Cerebellum (tissue), 4 donors: ENCODE measurements at places on chromosomes 12 and 14. TPM values are rescaled to one million over a fixed set of nuclear protein-coding genes. Genes with fewer than 3 reads are reported as not detected.

DNA sequence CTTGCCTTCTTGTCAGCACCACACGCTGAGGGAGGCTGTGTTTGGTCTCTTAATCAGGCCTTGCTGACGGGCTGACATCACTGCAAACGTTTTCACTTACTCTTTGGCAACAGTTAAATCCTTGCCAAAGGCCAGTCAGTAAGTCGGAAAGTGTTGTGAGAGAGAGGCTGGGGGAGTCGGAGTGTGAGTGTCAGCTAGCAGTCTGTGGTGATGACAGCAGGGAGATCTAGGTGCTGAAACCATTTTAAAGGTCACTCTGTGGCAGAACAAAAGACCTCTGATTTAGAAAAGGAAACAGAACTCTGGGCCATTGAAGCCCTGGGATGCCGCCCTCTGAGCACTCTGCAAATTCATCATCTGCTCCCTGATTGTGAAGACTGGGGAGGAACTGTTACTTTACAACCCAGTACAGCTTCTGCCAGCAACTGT lies 143.5 kb downstream of the PAX9 start:
- no peak for DNase-seq

DNA sequence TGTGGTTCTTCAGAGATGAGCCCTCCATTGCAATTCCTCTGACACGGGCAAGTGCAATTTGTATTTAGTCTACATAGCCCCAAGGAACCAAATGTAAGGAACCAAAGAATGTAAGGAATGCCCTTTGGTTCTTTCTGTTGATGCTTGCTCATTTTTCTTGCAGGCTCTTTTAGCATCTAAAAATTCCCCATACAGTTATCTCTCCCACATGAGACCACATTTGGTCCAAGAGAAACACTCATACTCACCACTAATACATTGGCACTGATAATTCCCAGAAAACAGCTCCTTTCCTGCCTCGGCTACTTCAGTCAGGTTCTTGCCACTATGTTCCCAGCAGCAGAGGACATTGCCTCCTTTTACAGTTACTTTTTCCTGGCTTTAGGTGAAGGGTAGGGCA lies 332.6 kb downstream of the AEBP2 start:
- no peak for DNase-seq

DNA sequence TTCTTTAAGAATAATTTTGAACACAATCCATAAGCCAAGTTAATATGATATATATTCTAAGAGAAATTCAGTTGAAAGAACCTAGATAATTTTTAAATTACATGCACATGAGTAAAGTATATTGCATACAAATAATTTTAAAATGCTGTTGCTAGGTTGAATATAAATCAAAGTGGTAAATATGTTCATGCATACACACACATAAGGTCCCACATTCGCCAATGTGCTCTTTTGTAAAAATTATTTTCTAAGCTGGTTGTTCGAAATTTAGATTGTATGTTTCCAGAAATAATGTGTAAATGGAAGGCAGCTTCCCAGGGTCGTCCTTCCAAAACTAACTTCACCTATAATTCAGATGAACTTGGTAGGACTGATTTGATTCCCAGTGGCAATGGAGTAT lies 173.7 kb upstream of the CCDC196 start:
- no peak for DNase-seq

DNA sequence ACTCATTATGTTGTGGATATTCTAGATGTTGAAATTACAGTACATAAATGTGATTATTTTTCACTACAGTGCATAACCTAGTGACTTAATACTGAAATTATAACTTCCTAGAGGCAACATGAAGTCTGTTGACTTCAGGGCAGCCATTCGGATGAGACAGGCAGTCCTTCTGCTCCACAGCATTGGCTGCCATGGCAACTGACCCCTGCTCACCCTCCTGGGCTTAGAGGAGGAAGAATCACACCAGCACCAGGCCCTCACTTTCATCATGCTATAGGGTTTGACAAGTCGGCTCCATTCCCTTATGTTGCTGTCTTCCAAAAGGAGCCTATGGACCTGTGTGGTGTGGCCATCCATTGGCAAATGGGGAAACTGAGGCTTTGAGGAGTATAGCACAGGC lies 233.5 kb upstream of the TMEM132C start:
- DNase-seq, result no peak

DNA sequence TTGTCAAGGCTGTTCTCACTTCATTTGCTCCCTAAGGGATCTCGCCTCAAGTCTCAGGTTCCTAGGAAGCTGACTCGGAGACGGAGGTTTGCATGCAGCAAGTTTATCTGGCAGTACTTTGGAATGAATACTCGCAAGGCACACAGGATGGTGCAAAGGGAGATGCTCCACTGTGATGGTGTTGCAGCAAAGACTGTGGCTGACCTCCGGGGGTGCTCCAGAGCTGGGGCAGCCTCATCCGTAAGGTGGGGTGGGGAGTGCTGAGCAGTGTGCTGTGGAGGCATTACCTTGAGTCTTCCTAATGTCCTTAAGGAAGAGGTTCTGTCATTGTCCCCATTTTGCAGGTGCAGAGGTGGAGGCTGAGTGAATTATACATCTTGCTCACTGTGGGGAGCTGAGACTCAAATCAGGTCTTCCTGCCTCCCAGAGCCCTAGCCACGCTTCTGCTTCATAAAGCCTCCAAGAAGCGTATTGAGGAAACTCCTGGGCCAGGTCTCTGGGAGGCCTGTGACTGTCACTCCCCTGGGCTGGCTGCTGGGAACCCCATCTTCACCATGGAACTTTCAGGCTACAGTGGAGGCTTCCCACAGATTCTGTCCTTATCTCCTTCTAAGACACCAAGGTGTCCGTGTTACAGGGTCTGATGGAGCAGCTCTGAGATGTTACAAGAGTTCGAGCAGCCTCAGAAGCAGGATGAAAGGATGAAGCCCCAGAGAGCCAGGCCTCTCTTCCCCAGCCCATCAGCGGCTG lies 39.5 kb downstream of the GALNT16 start:
- DNase-seq, result no peak

Gene NANOG
- total RNA-seq, result 0.27 TPM

Gene RPS6KL1
- total RNA-seq, result 42.4 TPM

Gene TMEM63C
- total RNA-seq, result 16.9 TPM
